Skin of body (tissue), 3 donors: ENCODE measurements at places on chromosomes 7 and 10. TPM values are rescaled to one million over a fixed set of nuclear protein-coding genes. Genes with fewer than 3 reads are reported as not detected.

MACC1 gene
- 7.1 TPM for total RNA-seq

CAPZA2 gene
- total RNA-seq, result 91.6 TPM

GOLGA7B gene
- total RNA-seq, result 3.5 TPM

DNA sequence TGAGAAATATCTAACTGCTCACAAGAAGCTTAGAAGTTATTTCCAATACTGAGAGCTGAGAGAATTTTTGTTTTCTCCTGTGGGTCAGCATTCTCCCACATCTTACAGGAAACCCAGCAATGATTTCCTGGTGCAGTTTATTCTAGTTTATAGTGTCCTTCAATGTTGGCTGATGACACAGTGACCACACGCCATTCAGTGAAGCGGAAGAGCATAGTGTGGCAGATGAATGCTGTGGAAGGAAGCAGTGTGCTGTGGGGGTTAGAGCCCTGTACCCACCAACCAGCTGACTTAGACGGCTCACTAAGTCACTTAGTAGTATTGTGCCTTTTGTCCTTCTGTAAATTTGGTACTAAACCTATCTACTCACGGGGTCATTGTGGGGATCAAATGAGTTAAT is 1.4 kb upstream of the TMEM26 start:
- DNase-seq, result no peak
